ENCODE measurements at places on chromosomes 4 and X.

- no peak for DNase-seq
These were observed 114.0 kb downstream of the ZAR1 start for GRCh38 chr4:48604041-48604440.

GRCh38 chr4:160403081-160403480, 1300.2 kb downstream of the RAPGEF2 start:
- DNase-seq: no peak

GRCh38 chr4:136680761-136681160, 851.5 kb downstream of the PCDH18 start:
- DNase-seq: no peak

DNA sequence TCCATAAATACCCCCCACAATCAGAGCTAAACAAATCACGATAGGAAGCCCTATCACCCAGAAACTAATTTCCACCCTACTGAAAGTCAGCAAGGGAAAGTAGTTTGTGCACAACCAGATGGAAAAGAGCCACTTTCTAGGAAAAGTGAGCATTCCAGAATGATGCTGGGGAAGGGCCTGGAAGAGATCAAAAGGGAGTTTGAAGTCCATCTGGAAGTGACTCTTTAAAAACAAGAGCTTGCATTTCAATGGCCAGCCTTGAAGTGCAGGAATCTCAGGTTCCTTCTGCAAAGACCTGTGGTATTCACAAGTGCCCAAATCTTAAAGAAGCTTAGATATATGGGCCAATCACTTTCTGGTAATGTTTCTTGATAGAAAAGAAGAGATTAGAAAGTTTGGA, 97.0 kb upstream of the LDB2 start:
- DNase-seq: no peak

GRCh38 chr4:48781968-48782367, 1.9 kb upstream of the FRYL start:
- DNase-seq: no peak

DNA sequence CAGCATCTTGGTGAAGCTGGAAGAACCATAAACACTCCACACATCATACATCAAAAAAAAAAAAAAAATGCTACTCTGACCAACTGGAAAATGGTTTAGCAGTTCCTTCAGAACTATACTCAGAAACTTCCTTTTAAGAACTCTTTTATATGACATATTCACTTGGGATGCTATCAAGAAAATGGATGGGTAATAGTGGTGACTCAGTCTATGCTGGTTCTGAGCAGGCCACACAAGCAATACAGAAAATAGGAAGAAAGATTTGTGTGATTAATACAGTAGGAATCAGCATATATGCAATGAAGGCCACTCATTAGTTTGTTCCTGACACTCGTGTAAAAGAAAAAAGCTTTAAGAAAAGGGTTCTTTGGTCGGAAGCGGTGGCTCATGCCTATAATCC, 123.5 kb upstream of the FAT4 start:
- no peak for DNase-seq

GRCh38 chr4:47017494-47017893, 13.9 kb upstream of the GABRB1 start:
- DNase-seq: no peak

DNA sequence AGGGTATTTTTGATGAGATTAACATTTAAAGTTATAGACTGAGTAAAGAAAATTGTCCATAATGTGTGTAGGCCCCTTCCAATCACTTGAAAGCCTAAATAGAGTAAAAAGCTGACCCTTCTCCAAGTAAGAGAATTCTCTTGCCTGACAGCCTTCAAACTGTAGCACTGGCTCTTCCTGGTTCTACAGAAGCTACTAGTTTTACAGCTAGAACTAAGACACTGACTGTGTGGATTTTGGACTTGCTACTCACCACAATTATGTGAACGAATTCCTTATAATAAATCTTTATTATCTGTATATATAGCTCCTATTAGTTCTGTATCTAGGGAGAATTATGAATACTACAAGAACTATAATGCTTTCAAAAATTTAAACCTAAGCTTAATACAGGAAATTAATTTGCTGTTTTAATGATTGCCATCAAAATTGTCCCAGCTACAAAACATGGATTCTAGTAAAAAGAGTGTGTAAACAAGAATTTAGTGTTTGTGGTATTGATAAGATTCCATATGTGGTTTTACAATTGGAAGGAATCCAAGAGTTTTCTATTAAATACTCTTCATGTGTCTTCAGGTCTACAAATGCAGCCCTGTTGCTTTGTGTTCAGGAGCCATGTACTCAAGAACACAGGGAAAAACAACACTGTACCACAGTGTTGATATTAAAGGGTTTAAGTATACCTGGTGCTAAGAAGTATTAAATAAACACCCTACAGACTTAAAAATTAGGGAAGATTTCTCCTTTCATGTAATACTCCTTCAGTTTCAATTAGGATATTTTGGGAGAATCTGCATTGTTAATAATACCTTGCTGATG, 366.5 kb downstream of the CXXC4 start:
- DNase-seq: no peak

DNA sequence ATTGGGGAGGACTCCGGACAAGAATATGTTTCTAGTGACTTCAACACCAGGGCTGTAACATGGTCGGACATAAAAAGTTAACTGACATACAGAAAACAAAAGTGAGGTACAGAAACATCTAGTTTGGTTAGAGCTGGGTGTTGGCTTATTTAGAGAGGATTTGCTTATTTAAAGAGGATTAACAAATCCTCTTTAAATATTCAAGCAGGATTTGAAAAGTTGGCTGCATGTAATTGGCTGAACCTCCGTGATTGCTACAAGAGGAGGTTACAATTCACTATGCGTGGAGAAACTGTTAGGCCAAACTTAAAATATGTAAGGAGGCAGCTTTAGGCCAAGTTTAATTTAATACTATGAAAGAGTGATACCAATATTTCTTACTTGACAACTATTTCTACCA, 2707.4 kb downstream of the ARAP2 start:
- no peak for DNase-seq

GRCh38 chr4:53886090-53886489, 178.3 kb downstream of the CHIC2 start:
- DNase-seq: no peak

DNA sequence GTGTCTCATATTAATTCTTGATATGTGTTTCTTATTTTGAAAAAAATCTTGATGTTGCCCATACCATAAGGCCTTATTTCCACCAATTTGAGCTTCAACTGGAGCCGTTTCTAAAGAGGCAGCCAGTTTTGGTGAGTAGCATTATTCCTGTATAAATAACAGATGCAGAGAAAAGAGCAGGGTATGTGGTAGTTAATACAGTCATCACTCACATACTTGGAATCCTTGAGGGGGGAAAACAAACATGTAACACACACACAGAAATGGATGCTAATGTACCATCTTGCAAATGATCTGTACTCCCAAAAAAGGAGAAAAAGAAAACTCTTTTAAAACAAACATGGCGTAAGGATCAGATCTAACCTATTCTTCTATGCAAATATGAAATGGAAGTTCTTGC, 389.7 kb downstream of the GPM6A start:
- DNase-seq: no peak

GRCh38 chr4:38752941-38753806, 29.6 kb downstream of the TLR10 start:
- DNase-seq: peak; percentile 71

DNA sequence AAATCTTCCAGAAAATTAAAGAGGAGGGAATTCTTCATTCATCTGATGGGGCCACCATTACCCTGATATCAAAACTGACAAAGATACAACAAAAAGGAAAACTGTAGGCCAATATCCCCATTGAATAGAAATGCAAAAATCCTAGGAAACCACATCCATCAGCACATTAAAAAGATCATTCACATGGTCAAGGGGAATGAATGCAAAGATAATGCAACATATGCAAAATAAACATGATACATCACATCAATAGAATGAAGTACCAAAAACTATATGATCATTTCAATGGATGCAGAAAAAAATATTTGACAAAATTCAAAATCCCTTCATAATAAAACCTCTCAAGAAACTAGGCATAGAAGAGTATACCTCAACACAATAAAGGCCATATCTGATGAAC, 108.9 kb upstream of the SH3RF1 start:
- no peak for DNase-seq

GRCh38 chr4:115054836-115055235, 58.6 kb downstream of the NDST4 start:
- DNase-seq: no peak

GRCh38 chr4:61395754-61396153, 195.6 kb downstream of the ADGRL3 start:
- DNase-seq: no peak

Data from forelimb muscle (tissue), 1 donor.